ENCODE measurements at places on chromosomes 3 and 15. TPM values are rescaled to one million over a fixed set of nuclear protein-coding genes. Genes with fewer than 3 reads are reported as not detected.
A peak's percentile ranks its signal among the peaks of the same experiment; 100 is the strongest.

GRCh38 chr15:48643776-48644466 is 1.6 kb downstream of the FBN1 start:
- DNase-seq, result no peak

Gene DOCK3
- total RNA-seq, result 3.8 TPM

DNA sequence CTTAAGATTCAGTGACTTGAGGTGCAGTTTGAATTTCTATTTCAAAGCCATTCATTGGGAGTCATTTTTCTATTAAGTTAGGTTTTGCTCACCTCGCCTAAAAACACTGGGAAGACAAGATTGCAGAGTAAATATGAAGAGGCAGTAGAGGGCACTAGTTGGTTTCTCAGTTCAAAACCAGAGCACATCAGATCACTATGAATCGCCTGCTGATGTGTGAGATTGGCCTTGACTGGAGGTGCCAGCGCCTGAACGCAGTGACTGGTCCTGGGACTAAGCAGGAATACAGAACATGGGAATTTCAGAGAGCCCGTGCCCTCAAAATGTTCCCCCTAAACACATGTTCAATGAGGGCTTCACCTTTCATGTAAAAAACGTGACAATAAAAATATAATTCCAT is 229.0 kb downstream of the ITPR1 start:
- DNase-seq, result peak; percentile 62

Gene CLDN18
- total RNA-seq, result 13.2 TPM

DNA sequence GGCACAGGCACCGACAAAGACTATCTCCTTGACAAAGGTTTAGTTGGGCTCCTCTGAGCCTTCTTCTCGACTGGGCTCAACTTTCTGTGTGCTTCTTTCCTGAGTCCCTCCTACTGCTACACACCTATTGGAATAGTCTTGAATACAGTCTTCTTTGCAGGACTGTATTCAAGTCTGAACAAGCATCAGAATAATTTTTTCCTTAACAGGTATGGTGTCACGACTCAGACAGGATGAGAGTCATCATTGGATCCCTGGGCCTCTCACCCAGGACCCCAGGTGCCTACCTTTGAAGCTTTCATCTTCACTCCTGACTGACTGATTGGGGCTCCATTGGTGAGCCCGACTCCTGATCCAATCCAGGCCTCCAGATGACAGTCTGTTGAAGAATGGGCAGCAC is 66.3 kb downstream of the CRYGS start:
- no peak for DNase-seq

- no peak for DNase-seq
Measured at GRCh38 chr3:13047296-13048165, 25.7 kb downstream of the IQSEC1 start.

Gene WDR6
- 76.1 TPM for total RNA-seq

DNA sequence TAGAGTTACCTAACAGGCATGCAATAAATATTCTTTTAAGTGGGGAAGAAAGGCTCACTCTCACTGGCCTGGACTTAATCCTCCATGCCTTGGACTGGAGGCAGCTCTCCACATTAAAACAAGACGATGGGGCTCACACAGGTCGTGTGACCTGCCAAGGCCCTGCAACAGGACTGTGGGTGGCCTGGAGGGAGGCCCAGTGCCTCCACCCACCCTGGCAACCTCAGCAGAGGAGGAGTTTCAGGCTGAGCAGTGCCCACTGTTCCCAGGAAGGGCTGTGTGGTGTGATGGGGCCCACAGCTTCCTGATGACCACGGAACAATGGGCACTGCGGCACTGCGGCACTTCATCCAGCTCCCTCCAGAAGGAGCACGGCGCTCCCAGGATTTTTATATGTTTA is 5.5 kb downstream of the UROC1 start:
- peak; percentile 10 for DNase-seq

DNA sequence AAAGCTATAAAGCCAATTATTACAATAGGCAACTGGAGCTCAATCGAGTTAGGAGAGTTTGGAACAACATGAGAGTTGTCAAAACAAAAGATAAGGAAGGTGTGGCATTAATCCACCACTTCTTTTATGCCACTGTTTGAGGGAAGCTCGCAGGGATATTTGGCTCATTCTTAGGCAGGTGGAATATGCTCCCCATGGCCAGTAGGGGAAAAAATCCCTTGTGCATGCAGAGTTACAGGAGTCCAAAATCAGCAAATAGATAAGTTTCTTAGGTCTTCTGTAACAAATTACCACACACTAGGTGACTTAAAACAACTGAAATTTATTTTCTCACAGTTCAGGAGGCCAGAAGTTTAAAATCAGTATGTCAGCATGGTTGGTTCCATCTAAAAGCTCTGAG is 135.4 kb upstream of the SYNPR start:
- no peak for DNase-seq

Gene SIDT1
- 0.79 TPM for total RNA-seq

DNA sequence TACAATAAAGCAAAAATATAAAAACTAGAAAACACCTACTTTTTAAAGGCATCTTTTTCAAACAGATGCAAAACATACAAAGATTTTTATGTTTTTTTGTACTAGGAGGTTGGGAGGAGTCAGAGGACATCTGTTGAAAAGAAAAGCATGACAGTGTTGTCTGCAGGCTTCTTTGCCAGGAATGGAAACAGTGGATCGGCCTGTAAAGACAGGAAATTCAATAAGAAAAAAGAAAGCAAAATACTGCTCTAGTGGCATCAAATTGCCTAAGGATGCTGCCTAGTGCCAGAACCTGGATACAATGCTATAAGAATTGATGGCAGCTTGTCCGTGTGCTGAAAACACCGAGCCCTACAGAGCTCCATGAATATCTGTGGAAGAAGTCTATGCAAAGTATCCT is 69.9 kb downstream of the TBC1D5 start:
- DNase-seq, result no peak

Gene UBA3
- 56.8 TPM for total RNA-seq

Measured in left cardiac atrium (tissue), 4 donors.